ENCODE measurements at places on chromosomes 13 and 19.

GRCh38 chr19:33299051-33299688 lies 3.2 kb downstream of the CEBPA start:
- DNase-seq = no peak

DNA sequence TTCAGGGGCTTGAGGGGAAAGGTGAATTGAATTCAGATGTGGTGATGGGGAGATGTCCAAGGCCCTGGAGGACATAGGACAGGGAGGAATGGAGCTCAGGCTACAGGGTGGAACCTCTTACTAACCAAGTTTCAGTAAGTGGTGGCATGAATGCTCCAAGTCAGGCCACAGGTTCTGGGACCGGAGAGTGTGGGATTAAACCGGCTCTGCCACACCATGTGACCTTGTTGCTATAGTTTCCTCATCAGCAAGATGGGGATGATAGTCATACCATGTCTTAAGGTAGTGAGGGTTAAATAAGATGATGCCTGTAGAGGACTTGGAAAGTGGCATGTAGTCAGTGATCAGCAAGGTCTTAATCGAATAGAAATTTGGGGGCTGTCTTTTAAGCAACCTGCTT lies 16.3 kb downstream of the GPR183 start:
- DNase-seq = no peak

DNA sequence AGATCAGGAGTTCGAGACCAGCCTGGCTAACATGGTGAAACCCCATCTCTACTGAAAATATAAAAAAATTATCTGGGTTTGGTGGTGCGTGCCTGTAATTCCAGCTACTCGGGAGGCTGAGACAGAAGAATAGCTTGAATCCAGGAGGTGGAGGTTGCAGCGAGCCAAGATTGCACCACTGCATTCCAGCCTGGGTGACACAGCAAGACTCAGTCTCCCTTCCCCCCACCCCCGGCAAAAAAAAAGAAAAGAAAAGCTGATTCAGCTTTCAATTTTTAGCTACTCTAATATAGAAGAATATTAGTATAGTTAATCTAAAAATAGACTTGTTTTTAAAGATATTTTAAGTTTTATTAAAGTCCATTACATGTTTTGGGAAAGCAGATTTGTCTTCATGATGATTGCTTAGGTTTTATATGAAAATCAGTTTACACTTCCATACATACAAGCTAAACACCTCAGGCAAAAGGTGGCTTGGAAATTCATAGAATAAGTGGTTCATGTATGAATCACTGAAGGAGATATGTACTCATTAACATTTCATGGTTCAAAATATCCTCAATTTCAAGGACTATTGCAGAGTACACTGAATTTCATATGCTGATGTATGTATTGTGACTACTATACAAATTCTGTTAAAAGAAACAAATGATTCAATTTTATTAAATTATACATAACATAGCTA lies 165.2 kb downstream of the TDRD3 start:
- no peak for DNase-seq

DNA sequence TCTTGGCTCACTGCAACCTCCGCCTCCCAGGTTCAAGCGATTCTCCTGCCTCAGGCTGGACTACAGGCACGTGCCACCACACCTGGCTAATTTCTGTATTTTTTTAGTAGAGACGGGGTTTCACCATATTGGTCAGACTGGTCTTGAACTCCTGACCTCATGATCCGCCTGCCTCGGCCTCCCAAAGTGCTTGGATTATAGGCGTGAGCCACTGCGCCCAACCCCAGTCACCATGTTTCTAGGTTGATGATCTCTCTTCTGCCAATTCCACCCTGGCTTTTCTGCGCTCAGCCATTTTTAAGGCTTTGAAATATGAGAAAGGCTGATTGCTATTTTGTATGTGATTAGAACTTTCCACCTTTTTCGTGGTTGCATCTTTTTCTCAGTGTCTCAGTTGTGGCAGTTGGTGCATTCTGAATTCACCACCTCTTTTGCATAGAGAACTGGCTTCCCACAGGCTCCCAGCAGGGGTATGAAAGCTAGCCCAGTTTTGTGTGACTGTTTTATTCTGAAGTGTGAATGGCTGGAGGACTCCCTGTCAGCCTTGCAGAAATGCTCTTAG lies 15.5 kb downstream of the CEACAM1 start:
- no peak for DNase-seq

- no peak for DNase-seq
These were observed 34.5 kb upstream of the SMAD9 start for GRCh38 chr13:36954542-36954941.

- DNase-seq = peak; percentile 6
These were observed 39.9 kb upstream of the CEACAM8 start for GRCh38 chr19:42634409-42635232.

- no peak for DNase-seq
These were observed 46.1 kb downstream of the HSPH1 start for GRCh38 chr13:31115616-31116015.

DNA sequence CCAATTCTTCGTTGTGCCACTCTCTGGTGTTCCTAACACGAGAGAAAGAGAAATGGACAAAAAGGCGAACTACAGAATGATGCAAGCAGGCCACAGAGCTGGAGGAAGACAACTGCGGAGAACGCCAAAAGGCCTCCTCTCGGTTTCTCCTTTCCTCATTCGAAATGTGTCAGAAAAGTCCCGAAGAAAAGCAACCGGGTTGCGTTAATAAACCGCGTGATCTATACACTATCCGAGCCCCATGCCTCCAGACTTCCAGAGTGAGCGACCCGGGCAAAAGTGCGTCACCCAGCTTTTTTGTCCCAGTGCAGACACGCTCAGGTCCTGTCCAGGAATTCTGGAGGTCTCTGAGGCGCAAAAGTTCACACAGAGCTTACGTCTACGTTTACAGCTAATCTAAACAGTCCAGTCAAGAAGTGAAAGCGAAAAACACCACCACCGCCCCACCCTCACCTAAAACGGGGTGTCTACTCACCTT lies 413 bp downstream of the N4BP2L2 start:
- DNase-seq = peak; percentile 6

DNA sequence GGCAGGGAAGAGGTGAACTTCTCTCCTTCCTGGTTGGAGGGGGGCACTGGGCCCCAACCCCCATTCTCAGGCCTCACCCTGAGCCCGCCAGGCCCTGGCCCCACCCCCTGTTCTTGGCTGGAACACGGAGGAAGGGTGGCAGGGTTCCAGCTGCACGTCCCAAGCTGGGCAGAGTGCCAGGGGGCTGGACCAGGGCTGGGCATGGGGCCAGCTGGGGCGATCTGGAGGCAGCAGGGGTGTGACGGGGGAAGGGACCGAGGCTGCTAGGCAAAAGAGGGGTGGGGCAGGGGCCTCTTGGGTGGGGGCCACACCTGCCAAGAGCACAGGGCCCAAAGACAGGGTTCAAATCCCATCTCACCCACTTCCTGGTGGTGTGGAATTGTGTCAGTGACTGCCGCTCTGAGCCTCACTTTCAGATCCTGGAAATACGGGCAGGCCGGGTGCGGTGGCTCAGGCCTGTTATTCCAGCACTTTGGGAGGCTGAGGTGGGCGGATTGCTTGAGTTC lies 2.2 kb downstream of the HIF3A start:
- peak; percentile 80 for DNase-seq

GRCh38 chr13:27599845-27600553 lies 20.3 kb downstream of the LNX2 start:
- no peak for DNase-seq

- no peak for DNase-seq
These were observed 26.9 kb downstream of the PCCA start for GRCh38 chr13:100115693-100116254.

GRCh38 chr19:6723108-6723618 lies 2.7 kb upstream of the C3 start:
- DNase-seq = no peak

DNA sequence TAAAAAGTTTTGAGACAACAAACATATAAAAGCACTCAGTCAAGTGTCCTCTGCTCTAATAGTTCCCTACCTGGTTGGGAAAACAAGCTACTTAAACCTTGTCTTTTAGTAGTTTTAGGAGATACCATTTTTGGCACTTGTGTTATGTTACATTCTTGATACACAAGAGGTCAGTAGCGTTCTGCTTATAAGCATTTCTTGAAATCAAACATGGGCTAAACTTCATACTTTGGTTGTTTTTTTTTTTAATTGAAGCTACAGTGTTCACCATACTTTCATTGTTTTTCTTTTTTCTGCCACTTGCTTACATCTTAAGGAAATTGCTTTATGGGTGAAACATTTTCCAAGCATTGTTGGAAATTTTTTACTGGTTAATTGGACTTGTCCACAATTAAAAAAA lies 12.9 kb downstream of the NHLRC3 start:
- peak; percentile 8 for DNase-seq

GRCh38 chr13:83568019-83568418 lies 314.3 kb downstream of the SLITRK1 start:
- no peak for DNase-seq

GRCh38 chr19:13022859-13023636 lies 27.8 kb downstream of the NFIX start:
- DNase-seq = peak; percentile 93

DNA sequence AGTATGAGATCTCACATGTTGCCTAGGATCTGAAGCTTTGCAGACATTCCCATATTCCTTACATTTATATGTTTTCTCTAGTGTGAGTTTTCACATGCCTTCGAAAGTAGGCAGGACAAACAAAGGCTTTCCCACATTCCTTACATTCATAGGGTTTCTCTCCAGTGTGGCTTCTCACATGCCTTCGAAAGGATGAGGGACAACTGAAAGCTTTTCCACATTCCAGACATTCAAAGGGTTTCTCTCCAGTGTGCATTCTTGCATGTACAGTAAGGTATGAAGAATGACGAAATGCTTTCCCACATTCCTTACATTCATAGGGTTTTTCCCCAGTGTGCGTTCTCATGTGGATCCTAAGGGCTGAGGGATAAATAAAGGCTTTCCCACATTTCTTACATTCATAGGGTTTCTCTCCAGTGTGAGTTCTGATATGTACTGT lies 14.2 kb downstream of the ZNF699 start:
- no peak for DNase-seq

GRCh38 chr19:37128821-37129177 lies 43.7 kb downstream of the ZNF585A start:
- DNase-seq = no peak

DNA sequence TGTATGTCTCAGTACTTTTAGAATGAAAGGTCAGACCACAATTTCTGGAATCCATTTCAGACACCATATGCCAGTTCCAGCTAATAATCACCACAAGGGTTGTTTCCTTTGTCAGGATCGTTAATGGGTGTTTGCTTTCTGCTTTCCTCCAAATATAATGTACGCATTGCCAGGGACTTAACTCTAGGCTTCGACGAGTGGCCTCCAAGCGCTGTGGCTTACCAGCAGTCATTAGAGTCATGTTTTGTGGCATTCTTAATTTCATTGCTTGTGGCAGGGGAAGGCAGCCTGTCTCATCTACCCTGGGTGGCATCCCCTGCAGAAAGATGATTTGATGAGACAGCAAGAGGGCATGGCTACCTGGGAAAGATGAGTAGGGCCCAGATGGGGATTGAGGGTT lies 22.5 kb downstream of the SAFB start:
- DNase-seq = no peak

DNA sequence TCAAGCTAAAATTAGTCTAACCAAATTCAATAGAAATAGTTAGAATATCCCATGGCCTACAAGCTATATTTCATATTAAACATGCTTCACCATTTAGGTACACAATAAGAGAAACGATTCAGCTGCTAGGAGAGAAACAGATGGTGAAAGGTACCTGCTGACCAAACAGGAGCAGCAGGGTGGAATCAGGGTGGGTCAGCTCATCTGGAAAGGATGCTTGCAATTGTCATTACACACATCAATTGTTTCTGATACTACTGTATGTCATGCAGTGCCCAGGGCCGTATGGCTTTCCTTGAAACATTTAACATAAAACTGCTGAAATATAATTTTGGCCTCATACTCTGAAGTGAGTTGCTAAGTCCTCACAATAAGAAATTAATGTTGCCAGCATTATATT lies 776.0 kb downstream of the DACH1 start:
- no peak for DNase-seq

DNA sequence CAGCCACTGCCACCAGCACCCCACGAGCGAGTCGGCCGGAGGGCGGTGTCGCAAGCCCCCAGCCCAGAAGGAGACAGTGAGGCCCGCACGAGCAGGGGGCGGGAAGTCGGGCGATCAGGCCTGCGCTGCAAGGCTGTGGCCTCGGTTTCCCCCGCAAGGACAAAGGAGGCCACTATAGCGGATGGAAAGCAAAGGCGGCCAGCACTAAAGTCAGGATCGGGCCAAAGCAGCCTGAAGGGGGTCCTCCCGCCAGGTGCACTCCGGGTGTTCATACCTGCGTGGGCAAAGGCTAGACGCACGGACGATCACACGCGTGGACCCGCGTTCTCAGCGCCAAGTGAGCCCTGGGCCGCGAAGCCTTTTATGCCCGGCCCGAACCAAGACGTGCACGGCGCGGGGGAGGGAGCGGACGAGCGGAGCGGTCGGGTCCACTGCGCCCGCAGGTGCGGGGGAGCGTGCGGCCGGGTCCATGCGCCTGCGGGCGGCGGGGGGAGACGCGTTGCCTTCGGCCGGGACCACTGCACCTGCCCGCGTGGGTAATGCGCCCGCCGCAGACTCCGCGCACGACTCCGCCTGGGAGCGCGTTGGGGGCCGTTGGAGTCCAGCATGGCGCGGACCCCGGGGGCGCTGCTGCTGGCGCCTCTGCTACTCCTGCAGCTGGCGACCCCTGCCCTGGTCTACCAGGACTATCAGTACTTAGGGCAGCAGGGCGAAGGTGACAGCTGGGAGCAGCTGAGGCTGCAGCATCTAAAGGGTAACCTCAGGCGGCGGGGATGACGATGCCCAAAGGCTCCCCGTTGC lies at the start of the genes PRDX2 and THSD8:
Gene PRDX2, minus strand, starts transcription at position 335 of the 801 bp plus-strand sequence. CDS start 539 bp downstream, outside the sequence.
Gene THSD8, plus strand, starts transcription at position 604 of the 801 bp plus-strand sequence. Its CDS starts 3 bp downstream, at position 607.
- no peak for DNase-seq

- DNase-seq = no peak
These were observed 4.1 kb upstream of the KLF5 start for GRCh38 chr13:73054712-73055111.

DNA sequence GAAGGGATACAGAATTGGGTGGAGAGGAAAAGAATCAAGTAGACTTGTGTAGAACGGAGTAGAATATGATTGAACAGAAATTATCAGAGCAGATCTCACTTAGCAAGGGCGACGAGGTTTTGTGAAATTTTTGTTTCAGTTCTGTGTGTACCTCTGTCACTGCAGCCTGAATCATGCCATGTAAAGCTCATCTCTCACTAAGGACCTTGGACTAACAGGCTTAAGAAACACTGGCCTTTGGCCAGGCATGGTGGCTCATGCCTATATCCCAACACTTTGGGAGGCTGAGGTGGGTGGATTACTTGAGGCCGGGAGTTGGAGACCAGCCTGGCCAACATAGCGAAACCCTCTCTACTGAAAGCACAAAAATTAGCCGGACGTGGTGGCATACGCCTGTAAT lies 62.6 kb downstream of the MYH14 start:
- no peak for DNase-seq

- no peak for DNase-seq
These were observed 9.9 kb upstream of the KLHL26 start for GRCh38 chr19:18626906-18627305.

- DNase-seq = no peak
These were observed 30.4 kb downstream of the SLC25A15 start for GRCh38 chr13:40819797-40820315.

DNA sequence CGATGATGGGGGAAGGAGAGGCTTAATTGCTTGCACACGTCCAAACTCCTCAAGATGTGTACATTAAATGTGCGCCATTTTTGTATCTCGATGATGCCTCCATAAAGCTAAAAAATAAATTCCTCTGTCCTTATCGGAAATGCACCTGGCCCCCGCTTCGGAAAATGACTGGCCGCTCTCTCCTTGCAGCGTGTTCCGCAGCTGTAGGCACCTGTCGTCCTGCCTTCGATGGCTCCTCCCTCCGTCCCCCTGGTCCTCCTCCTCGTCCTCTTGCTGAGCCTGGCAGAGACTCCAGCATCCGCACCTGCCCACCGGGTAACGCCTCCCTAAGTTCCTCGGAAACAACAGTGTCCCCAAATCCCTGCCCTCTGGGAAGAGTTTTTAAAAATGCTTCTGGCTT lies 1.1 kb downstream of the GALP start:
- DNase-seq = no peak
